ENCODE measurements at places on chromosomes 16 and 17. TPM values are rescaled to one million over a fixed set of nuclear protein-coding genes. Genes with fewer than 3 reads are reported as not detected.

- DNase-seq, result no peak
Measured at GRCh38 chr16:76780556-76780955, 410.4 kb upstream of the MON1B start.

DNA sequence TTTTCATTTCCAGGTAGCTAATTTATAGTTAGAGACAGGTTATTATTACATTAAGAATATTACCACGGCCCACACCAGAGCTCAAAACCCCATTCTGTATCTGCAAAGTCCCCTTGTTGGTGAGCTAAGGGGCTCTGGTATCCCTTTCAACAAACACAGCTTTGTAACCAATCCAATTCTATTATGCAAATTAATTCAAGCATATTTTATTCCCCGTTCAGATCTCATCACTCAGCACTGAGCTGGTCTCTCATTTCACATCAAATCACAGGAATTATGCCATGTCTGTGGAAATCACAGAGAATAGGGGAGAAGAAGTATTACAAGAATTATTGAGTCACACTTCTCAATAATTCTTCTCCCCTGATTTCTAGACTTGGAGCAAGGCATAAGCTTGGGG is 111.7 kb downstream of the CDH11 start:
- DNase-seq, result no peak

DNA sequence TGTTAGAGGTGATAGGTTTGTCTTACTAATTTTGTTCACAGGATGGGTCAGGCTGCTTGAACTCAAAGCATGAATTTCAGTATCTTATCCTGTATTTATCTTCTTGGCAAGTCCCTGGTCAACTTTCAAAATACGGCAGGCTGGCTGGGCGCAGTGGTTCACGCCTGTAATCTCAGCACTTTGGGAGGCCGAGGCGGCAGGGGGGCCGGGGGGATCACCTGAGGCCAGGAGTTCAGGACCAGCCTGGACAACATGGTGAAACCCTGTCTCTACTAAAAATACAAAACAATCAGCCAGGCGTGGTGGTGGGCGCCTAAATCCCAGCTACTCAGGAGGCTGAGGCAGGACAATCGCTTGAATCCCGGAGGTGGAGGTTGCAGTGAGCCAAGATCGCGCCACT is 25.0 kb upstream of the RSL1D1 start:
- no peak for DNase-seq

DNA sequence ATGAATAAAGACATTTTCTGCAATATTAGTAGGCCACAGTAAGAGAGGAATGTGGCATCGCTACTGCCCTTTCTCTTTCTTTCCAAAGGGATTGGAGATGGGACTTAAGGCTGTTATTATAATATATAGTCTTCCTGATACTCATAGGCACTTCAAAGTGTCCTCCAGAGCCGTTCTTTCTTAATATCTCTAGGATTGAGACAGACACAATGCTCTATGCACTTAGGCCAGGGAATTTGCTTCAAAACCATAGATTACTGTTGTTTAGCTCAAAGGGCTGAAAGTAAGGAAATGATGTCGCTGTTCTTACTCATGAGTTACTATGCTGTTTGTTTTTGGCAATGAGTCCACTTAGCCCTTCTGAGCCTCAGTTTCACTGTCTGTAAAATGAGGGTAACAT is 590.5 kb downstream of the CDH11 start:
- DNase-seq, result no peak

DNA sequence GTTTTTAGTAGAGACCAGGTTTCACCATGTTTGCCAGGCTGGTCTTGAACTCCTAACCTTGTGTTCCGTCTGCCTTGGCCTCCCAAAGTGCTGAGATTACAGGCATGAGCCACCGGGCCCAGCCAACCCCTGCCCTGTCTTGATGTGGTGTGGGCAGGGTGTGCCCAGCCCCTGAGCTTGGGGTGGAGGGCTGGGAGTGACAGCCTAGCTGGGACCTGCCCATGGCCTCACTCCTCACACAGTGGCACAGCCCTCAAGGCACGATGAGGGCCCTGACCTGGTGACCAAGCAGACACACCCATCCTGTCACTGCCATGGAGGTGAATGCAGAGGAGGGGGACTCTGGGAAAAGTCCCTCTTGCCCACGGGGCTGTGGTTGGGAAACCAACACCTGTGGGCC is 3.0 kb downstream of the IL32 start:
- no peak for DNase-seq

DNA sequence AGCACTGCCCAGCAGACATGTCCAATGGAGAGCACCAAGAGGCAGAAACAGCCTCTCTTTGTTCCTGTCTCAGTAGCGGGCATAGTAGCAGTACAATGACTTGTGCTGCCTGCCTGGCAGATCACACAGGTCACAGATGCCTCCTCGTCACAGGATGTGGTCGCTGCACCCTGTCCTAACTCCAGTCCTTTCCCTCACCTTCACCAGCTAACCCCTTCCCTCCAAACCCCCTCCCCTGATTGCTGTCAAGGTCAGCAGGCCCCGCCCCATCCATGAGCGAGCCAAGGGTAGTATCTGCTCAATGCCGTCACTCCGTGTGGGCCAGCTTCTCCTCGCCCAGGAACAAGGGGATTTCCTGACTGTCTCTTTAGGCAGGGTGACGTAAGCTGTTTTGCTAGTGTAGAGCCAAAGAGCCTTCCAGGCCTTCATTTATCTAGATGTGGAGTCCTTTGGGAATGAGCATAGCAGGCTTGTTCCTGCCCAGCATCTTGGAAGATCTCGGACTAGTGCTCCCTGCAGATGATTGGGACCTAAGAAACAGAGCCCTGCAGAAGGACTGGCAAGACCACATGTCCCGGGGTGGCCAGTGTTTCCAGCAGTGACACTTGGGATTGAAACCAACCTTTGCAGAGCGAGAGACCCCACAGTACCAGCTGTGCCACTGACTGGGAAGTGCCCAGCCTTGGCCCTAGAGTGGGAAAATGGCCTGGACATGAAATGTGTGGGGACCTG is 75.9 kb upstream of the TNRC6C start:
- DNase-seq, result no peak

DNA sequence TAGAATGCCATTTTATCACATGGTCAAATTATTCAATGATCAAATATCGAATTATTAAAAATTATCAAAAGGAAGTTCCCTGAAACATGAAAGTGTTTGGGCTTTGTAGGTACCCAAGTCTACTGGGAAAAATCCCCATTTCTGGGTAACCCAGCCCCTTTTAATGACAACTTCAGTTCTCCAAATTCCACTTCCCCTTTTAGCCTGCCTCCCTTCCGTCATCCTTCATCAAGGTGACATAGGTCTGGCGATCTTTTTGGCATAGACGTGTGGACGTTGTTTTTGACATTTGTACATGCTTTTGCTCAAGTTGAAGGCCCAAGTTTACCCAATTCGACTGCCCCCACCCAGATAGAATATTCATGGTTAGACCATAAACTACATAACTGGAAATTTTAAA is 660.9 kb downstream of the MAF start:
- no peak for DNase-seq

DNA sequence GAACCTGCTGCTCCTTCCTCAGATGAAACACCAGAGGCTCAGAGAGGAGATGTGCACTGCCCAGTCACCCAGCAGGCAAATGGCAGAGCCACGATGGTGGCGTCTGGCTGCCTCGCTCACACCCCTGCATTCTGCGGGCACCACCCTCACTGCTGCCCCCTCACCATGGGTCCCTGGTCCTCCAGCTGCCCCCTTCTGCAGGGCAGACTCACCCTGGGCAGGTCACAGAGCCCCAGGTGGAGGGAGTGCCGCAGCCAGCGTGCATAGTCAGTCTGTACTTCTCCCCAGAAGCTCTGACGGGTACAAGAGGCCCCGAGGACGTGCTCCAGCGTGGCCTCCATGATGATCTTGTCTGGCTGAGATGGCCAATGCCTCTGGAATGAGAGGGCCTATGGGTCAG is 52.9 kb downstream of the RMI2 start:
- DNase-seq, result no peak

- DNase-seq, result no peak
Measured at GRCh38 chr17:14593956-14594355, 293.1 kb downstream of the HS3ST3B1 start.

- DNase-seq, result no peak
Measured at GRCh38 chr17:67532326-67532871, 155.3 kb downstream of the PITPNC1 start.

- no peak for DNase-seq
Measured at GRCh38 chr16:85243308-85243707, 131.0 kb upstream of the CIBAR2 start.

- no peak for DNase-seq
Measured at GRCh38 chr16:55817236-55817912, 15.5 kb downstream of the CES1 start.

DNA sequence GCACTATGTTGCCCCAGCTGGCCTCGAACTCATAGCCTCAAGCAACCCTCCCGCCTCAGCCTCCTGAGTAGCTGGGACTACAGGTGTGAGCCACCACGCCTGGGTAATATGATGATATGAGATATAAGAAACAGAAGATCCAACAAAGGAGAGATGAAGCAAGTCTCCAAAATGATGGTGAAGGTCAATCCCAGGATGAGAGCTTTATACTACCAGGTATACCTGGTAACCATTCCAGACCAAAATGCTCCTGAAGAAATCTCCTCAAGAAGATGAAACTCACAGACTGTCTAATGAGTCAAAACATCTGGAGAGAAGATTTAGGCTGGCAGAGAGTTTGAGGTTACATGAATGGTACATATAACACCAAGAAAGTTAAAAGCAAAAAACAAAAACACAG is 24.5 kb downstream of the INTS2 start:
- no peak for DNase-seq

GRCh38 chr17:4135489-4135888 is 7.3 kb downstream of the ZZEF1 start:
- DNase-seq, result no peak

GRCh38 chr17:3755335-3756030 is 31.8 kb downstream of the HASPIN start:
- no peak for DNase-seq

GRCh38 chr16:10878644-10879501 is 1.9 kb downstream of the CIITA start:
- DNase-seq, result no peak

- DNase-seq, result no peak
Measured at GRCh38 chr16:87966064-87966645, 14.9 kb downstream of the BANP start.

- DNase-seq, result no peak
Measured at GRCh38 chr16:86567701-86568581, 1.3 kb downstream of the FOXC2 start.

GRCh38 chr16:56547949-56548567 is 16.8 kb upstream of the MT4 start:
- DNase-seq, result no peak

- DNase-seq, result no peak
Measured at GRCh38 chr16:81350306-81350615, 35.5 kb downstream of the GAN start.

DNA sequence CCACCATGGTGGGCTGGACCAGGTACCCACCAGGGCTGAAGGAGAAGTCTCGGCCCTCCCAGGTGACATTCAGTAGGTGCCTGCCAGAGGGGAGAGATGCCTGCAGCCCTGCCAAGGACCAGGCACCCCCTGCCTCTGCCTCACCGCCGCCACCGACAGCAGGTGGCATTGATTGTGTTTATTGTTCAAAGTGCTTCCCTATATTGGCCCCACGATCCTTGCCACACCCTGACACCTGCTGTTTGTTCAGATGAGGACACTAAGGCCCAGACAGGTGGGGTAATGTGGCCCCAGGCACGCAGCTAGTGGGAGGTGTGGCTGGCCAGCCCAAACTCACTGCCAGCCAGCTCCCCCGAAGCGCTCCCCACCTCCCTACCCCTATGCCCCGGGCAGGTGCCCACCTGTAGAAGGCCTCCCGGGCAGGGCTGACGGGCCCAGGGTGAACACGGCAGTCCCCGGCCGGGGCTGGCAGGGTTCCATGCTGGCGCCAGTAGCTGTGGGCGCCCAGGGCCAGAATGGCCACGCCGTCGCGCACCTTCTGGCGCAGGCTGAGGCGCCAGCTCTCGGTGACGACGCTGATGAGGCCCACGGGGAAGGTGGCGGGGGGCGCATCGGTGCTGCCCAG is 8.0 kb downstream of the GRIN2C start:
- DNase-seq, result no peak

GRCh38 chr16:85751698-85752501 is 1.0 kb upstream of the C16orf74 start:
- DNase-seq, result no peak

GRCh38 chr16:17266608-17267313 is 204.0 kb downstream of the XYLT1 start:
- DNase-seq, result no peak

- no peak for DNase-seq
Measured at GRCh38 chr17:61984821-61985220, 57.0 kb upstream of the INTS2 start.

Gene GINS3
- 13.9 TPM for total RNA-seq

Gene JPH3
- total RNA-seq, result 0.29 TPM

Gene IGSF6
- total RNA-seq, result 2.5 TPM

Gene MFAP4
- total RNA-seq, result 365 TPM

Gene MYOCD
- total RNA-seq, result 3.8 TPM

Gene HCRT
- not detected for total RNA-seq

Gene PARN
- 18.2 TPM for total RNA-seq

Gene CHST5
- 0.19 TPM for total RNA-seq

Gene SLC5A11
- total RNA-seq, result not detected

Gene GLP2R
- total RNA-seq, result 0.95 TPM

Gene SCO1
- 25.6 TPM for total RNA-seq

Gene NHLRC4
- total RNA-seq, result 0.95 TPM

Gene MMP2
- total RNA-seq, result 30.0 TPM

Gene KRT27
- total RNA-seq, result not detected

Gene MRPS7
- total RNA-seq, result 48.6 TPM

Gene RBFOX1
- not detected for total RNA-seq

Gene KRT20
- total RNA-seq, result not detected

Gene MEFV
- total RNA-seq, result 2.8 TPM

Gene AURKB
- 24.2 TPM for total RNA-seq

All from esophagus squamous epithelium (tissue), 5 donors.